ENCODE measurements at places on chromosomes 11 and 22.

- DNase-seq: no peak
Observed at GRCh38 chr11:83192606-83193245, 786 bp upstream of the ANKRD42 start.

- DNase-seq: no peak
Observed at GRCh38 chr11:82733444-82734119, at the start of gene FAM181B. Gene FAM181B (minus strand): TSS chr11:82733864. CDS start chr11:82733729, 135 bp downstream.

- no peak for DNase-seq
Observed at GRCh38 chr11:44987506-44987905, 36.8 kb upstream of the TP53I11 start.

DNA sequence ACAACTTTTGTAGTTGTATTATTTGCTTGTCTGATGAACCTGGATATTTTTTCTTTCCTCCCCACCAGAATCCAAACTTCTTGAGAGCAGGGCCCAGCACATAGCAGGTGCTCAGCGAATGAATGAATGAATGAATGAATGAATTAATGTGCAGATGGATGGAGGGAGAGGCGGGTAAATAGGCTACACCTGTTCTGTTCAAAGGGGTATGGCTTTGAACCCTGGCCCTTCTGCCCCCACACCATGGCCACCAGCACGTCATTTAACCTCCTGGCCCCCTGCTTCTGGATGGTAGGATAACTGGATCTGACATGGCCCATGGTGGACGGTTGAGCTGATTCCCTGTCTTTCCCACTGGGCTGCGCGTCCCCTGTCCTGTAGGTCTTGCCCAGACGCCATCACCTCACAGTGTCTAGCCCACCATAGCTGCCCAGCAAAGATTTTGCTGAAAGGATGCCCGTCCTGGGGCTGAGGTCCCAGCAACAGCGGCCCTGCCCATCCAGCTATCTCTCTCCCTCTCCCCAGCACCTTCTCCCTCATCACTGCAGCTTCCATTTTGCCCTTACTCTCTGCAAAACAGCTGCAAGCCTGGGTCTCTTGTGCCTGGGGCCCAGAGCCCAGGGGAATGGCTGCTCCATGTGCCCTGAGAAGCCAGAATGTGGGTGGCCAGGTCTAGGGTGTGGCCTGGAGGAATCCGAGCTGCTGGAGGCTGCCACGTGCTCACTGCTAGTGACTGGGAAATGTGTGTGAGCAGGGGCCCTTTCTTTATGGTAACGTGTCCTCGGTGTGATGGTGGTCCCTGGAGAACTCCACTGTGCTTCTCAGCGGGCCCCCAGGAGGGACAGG, 49.3 kb upstream of the LINC01488 start:
- DNase-seq: no peak

- DNase-seq: no peak
Observed at GRCh38 chr11:82944198-82944597, 42.7 kb downstream of the DDIAS start.

GRCh38 chr11:18071098-18071705, 25.1 kb upstream of the TPH1 start:
- DNase-seq: no peak

- DNase-seq: no peak
Observed at GRCh38 chr11:102615077-102615893, 9.8 kb downstream of the MMP20 start.

- no peak for DNase-seq
Observed at GRCh38 chr11:16252373-16252772, 104.0 kb downstream of the SOX6 start.

DNA sequence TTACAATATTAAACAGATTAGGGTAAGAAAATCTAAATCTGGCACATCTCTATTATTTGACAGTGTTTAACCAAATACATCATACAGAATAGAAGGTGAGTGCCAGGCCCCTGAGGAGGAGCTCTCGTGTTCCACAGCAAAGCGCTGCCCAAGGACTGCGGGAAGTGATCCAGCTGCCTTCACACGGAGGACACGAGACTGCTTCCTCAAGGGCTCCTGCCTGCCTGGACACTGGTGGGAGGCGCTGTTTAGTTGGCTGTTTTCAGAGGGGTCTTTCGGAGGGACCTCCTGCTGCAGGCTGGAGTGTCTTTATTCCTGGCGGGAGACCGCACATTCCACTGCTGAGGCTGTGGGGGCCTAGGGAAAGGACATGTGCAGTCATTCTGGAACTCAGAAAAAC, 71.1 kb downstream of the NCAPD3 start:
- no peak for DNase-seq

- DNase-seq: peak; percentile 75
Observed at GRCh38 chr11:82996966-82997606, 74.6 kb downstream of the RAB30 start.

DNA sequence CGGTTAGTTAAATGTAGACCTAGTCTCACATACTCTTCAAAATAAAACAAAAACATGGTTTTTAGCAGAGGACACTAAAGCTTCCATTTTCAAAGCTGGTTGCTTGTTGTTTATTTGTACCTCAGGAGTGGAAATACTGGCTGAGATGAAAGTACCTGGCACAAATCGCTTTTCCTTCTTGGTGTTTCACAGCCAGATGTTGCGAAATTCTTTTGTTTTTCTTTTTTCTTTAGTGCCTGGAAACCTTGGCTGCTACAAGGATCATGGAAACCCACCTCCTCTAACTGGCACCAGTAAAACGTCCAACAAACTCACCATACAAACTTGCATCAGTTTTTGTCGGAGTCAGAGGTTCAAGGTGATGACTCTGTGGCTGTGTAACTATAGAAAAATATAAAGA, 48.3 kb downstream of the KREMEN1 start:
- DNase-seq: no peak

- no peak for DNase-seq
Observed at GRCh38 chr11:93025558-93026255, 56.3 kb downstream of the MTNR1B start.

All from GM12864 (cell line).